A172 (cell line): ENCODE measurements at places on chromosomes 11 and 22. TPM values are rescaled to one million over a fixed set of nuclear protein-coding genes. Genes with fewer than 3 reads are reported as not detected.

DNA sequence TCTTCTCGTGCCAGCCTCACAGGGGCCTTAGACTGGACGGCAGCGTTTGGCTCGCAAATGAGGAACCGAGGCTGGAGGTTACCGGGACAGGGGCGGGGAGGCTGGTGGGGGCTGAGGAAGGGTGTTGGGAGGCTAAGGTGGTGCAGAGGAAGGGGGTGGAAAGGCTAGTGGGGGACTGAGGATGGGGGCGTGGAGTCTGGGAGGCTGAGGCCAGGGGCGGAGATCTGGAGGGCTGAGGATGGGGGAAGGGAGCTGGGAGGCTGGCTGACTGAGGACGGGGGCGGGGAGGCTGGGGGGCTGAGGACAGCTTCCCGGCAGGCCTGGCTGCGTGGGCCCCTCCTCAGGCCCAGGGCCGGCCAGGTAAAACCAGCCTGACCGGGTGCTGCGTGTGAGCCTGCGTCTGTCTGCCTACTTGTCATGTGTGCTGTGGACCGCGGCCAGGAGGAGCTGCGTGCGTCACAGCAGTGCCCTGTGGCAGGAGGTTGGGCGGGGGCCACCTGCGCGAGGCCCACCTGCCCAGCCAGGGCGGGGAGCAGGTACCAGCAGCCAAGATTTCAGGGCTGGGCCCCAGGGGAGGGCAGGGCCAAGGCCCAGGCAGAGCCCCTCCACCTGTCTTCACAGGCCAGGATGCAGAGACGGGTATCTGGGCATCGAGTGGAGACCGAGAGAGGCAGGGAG lies 9.4 kb upstream of the PIM3 start:
- DNase-seq: no peak

DNA sequence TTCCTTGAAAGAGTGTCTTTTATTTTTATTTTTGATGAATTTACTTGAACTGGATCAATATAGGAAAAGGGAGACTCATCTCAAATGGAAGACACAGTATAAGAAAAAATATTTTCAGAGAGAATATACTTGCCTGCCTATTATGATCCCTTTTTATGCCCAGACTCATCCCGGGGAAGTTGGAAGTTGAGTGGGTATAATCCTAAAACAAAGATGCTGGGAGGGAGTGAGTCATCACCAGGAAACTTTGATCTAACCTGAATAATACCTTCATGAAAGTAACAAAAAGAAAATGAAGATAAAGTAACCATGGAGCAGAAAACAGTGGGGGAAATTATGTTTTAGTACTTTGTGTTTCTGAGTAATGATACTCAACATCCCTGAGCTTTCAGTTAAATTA lies 1514.0 kb downstream of the FAM181B start:
- DNase-seq: no peak

DNA sequence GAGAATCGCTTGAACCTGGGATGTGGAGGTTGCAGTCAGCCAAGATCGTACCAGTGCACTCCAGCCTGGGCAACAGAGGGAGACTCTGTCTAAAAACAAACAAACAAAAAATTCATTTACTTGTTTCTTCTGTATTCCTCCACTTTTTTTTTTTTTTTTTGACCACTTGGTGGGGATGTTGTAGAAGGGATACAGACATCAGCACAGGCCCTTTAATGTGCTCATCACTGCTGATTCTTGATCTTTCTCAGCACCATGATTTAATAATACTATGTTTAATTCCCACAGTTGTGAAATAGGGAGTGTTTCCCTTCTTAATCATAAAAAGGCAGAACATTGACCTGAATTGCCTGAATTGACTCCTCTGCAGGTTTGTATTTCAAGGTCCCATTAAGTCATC lies 4.5 kb downstream of the TTC9C start:
- no peak for DNase-seq

DNA sequence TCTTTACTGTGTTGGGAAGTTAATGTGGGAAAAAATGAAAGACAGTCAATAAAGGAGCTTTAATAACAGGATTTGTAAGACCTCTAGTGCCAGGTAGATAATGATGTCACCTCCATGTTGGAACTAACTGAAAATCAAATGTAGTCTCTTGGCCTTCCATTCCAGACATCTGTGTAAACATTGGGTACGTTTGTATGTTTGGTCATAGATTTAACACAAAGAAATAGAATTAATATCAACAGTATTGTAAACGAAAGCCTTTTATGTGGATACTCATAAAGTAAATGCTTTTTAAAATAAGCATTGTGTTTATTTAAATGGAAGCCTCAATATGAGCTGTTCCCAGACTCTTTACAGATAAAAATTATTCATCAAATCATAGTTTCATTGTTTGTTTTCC lies 605.7 kb downstream of the METTL15 start:
- no peak for DNase-seq

- no peak for DNase-seq
Observed at GRCh38 chr22:37300551-37301017, 18.3 kb downstream of the CYTH4 start.

GRCh38 chr22:46452195-46453005 lies 85.0 kb downstream of the CELSR1 start:
- DNase-seq: no peak

GRCh38 chr11:128632141-128632791 lies 44.9 kb upstream of the ETS1 start:
- DNase-seq: peak; percentile 42

GRCh38 chr22:44037519-44038375 lies 13.6 kb downstream of the PARVB start:
- DNase-seq: peak; percentile 93

- DNase-seq: peak; percentile 35
Observed at GRCh38 chr22:32720924-32721323, 80.6 kb upstream of the TIMP3 start.

DNA sequence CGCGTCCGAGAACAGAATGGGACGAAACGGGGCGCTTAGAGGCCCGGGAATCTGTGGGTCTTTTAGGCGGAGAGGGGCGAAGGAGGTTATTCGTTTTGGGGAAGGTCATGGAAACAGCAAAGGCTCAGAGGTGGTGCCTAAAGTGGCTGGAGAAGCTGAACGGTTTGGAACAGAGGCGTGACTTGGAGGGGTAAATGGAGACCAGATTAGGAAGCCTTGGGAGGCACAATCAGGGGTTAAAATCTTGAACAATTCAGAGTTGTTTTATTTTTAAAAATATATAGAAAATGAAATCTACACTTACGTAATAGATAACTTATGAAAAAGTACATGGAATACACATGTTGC lies 247 bp upstream of the PLAAT5 start:
- DNase-seq: no peak

DNA sequence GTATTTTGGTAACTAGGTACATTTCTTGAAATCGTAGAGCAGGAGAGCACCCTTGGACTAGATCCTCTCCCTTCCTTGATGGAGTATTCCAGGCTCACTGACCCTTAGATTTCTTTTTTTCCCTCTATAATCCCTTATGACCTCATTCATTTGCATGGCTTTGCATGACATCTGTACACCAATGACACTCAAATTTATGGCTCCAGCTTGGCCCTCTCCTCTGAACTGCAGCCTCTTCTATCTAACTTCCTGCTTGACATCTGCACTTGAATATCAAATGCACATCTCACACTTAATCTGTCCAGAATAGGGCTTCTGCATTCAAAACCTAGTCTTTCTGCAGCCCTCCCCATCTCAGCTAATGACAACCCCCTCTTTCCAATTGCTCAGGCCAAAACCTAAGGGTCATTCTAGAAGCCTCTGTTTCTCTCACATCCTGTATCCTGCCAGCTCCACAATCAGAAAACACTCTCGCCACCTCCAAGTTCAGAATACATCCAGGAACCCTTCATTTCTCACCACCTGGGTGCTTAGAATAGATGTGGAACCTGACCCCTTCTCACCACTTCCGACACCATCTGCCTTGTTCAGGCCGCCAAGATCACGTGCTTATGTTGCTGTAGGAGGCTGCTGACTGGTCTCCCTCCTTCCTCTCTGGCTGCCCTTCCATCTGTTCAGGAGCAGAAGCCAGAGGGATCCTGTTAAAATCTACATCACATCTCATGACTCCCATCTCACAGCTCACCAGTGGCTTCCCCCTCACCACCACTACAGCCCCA lies 138.9 kb upstream of the MTNR1B start:
- no peak for DNase-seq

DNA sequence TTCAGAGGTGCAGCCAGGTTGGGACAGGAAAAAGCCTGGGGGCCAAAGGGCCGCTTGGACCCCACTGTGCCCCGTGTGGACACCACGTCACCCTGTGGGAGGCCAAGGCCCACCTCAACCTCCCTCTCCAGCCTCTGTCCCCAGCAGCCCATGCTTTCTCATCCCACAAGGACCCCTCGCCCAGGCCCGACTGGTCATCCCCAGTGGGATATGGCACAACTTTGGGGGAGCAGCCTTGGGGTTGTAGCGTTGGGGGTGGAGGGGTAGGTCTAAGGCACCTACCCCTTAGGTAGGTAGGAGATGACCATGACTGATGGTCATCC lies 44.0 kb downstream of the IGF2 start:
- DNase-seq: no peak

- peak; percentile 16 for DNase-seq
Observed at GRCh38 chr11:115247361-115247760, 256.9 kb downstream of the CADM1 start.

DNA sequence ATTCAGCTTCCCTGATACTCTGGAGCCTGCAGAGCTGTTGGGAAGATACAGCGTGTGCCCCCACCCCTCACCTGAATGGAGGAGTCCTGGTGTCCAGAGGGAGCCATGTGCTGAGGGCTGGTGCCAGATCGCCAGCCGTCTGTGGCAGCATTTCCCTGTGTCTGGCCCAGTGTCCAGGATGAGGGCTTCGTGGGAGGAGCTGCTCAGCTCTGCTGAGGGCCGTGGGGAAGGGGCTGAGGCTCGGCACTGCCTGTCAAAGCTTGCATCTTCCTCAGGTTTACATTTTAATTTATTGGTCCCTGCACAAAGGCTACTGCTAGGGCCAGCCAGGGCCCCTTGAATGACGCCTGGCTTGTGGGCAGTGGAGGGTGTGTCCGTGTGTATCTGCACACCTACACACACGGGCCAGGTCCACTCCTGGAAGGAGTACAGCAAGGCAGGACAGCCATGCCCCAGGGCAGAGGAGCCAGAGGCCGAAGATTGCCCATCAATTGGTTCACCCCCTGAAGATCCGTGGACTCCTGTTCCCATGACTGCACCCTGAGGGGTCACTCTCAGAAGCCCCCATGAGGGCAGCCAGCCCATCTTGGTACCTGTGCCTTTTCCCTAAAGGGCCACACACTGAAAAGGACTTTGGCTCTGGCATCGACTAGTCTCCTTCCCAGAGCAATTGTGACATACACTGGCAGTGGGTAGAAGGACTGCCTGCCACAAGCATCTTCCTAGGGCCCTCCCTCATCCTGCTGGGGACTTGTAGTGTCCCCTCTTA lies 107.7 kb upstream of the PARVA start:
- DNase-seq: no peak

DNA sequence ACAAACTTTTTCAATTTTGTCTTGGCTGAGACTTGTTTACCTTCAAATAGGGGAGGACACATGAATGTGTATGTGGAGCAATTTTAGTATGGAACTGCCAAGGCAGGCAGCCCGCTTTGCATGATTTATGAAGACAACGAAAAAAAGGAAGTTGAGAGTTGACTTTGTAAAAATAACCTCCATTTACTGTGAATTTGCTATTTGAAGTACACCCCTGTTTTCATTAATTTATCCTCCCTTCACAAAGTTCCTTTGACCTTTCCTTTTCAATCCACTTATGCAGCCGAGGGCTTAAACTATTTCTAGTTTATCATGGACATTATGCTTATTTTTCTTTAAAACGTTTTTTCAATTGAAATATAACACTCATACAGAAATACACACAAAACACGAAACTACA lies 369.6 kb upstream of the CADM1 start:
- DNase-seq: no peak

DNA sequence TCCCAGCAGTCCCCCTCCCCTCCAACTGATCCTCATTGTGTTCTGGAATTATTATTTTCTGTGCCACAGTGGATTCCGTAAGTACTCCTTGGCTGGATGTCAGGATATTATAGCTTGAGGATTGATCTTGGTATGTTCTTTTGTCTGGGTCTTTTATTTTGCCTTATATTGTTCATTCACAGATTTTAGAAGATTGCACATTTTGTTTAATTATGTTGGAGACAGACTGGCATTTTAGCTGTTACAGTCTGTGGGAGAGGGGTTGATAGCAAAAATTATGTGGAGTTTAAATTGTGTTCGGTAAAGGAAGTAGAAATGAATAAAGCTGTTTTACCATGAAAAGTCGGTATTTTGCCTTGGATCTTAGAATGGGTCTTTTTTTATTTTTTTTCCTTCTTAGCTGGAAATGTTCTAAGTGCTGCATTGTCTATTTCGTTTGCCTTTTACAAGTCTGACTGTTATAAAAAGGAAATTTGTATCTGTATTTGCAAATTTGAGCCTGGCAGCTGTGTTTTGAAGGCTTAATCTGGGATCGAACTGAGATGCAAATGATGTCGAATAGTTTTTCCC lies 141.9 kb upstream of the TTC12 start:
- no peak for DNase-seq

- DNase-seq: no peak
Observed at GRCh38 chr11:70434813-70435278, 36.5 kb downstream of the CTTN start.

Gene GSTT2B
- total RNA-seq: 6.3 and 7.5 TPM in 2 replicates

Gene NCAM1
- total RNA-seq: 6.1 and 9.2 TPM in 2 replicates

Gene A4GALT
- total RNA-seq: 1.8 and 3.4 TPM in 2 replicates

Gene PAK1
- 59.8 and 60.4 TPM in 2 replicates for total RNA-seq

Gene GAL3ST3
- total RNA-seq: not detected in 2 replicates
